Stimulated activated CD4-positive, alpha-beta T cell treated with anti-CD3 and anti-CD28 coated beads, TNF-alpha, amount 100 ng/mL, for 24 hours (primary cell): ENCODE measurements at places on chromosomes 12 and 14.

DNA sequence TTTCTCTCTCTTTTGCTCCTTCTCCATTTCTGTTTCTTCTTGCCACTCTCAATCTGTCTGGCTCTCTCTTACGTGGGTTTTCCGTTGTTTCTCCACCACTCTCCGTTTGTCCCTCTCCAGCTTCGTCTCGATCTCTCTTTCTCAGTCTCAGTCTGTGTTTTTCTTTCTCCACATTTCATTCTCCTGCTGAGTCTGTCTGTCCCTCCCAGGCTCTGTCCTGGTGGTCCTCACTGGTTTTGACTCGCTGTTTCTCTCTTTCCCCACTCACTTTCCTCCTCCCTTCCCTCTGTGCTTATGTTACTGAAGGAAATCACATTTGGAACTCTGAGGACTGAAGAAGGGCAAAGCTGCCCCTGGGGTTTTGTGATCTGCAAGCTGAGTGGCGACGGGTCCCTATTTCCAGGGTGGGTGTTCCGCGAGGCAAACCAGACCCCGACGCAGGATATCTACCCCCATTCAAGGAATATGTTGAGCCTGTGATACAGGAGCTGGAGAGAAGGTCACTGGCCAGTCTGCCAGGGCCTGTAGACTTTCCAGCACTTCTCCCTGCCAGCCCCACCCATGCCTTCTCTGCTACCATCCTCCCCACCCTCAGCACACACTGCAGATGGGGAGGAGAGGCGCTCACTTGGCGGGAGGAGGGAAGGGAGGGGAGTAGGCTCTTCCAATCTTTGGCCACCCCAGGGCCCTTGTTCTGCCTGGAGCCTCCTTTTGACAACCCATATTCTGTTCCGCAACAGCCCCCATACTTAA, 102.7 kb upstream of the MAP1LC3B2 start:
- DNase-seq: no peak

GRCh38 chr14:52068615-52069306, at the start of gene NID2:
NID2 (minus strand) TSS chr14:52069059; CDS start chr14:52068994, 65 bp downstream.
- peak; percentile 57 for DNase-seq

GRCh38 chr12:19234171-19234704, 104.7 kb downstream of the PLEKHA5 start:
- DNase-seq: no peak

DNA sequence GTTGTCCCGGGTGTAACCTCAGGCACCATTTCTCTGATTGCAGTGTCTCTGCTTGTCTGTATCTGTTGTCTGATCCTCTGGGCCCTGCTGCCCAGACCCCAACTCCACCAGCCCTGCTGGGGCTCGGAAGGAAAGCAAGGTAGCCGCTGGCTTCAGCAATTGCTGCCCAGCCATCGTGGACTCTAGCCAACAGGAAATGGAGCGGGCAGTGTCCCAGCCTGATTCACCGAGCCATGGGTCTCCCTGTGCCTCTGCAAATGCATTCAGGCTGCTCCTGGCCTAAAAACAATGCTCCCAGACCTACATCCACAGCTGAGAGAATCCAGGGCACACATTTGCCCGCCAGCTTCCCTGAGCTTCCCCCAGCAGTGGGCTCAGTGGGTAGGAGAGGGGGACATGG, 9.2 kb downstream of the TUNAR start:
- DNase-seq: no peak

- no peak for DNase-seq
These were observed 1.0 kb downstream of the ITFG2 start for GRCh38 chr12:2813214-2814185.

GRCh38 chr14:72651081-72651480, 242.8 kb downstream of the DPF3 start:
- DNase-seq: no peak

- no peak for DNase-seq
These were observed 124.6 kb downstream of the RFLNA start for GRCh38 chr12:124419292-124420040.

- DNase-seq: no peak
These were observed 119.6 kb downstream of the GCH1 start for GRCh38 chr14:54782751-54783659.

DNA sequence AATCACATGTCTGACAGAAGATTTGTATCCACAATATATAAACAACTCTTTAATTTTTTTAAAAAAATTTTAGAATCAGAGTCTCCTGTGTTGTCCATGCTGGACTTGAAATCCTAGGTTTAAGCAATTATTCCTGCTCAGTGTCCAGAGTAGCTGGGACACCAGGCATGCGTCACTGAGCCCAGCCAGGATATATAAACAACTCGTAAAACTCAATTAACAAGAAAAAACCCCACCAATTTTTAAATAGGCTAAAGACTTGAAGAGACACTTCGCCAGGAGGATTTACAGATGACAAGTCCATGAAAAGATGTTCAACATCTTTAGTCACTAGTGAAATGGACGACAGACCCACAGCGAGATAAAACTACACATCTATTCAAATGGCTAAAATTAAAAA, 2.0 kb upstream of the SCN8A start:
- no peak for DNase-seq

GRCh38 chr12:49108958-49109404, 1.7 kb downstream of the LMBR1L start:
- DNase-seq: no peak

DNA sequence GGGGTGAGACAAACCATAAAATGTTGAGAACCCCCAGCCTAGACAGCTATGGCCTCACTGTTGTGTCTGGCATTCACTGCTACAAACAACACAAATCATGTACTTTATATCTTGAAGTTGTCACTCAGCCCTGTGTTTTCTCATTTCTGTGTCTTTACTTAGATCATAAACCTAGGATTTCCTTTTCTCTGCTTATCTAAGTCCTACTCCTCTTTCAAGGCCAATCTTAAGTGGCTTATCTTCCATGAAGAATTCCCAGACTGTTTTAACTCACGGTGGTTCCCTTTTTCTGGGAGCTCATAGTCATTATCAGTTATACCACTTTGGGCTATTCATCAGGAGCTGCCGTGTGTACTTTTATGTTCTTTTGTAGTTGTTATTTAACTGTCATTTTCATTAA, 42.1 kb downstream of the FLRT2 start:
- DNase-seq: no peak

DNA sequence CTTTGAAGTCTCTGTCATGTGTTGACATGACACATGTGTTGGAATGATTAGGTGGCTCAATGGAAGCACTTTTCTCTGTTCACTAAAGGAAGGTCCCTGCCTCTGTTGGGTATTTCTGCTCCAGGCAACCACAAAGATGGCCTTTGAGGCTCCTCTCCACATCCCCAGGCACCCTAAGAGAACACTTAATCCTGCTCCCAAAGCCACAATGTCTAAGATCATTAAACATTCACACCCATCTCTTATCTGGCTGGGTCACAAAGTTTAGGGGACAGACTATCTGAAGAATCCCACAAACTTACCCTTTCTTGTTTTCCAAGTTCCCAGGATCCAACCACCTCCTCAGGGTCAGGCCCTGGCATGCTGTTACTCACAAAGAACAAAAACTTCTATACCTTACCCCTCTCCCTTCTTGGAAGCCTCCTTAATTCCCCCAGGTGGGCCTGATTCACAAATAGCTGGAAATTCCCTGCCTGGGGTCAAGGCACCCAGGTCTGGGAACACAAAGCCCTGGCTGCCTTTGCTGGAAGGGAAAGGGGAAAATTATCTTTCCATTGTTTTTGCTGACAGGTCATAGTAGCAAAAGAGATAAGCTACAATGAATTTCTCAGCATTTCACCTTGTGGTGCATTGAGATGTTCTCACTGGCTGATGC, 333.7 kb downstream of the PCNX1 start:
- no peak for DNase-seq

DNA sequence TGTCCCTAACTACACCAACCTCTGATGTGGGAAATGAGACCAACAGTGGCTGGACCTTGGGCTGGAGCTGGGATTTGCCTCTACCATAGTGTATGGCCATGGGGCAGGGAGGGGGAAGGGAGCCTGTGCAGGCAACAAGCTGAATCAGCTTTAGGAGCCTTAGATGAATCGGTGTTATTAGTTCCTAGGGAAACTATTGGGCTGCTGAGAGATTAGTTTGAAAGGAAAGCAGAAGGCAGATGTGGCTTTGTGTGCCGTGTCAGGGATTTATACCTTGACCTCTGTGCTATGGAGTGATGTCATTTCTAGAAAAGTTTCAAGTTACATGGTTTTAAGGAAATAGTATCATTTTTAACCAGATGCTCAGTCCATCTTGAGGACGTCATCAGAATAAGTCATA, 19.5 kb upstream of the GAS2L3 start:
- no peak for DNase-seq

DNA sequence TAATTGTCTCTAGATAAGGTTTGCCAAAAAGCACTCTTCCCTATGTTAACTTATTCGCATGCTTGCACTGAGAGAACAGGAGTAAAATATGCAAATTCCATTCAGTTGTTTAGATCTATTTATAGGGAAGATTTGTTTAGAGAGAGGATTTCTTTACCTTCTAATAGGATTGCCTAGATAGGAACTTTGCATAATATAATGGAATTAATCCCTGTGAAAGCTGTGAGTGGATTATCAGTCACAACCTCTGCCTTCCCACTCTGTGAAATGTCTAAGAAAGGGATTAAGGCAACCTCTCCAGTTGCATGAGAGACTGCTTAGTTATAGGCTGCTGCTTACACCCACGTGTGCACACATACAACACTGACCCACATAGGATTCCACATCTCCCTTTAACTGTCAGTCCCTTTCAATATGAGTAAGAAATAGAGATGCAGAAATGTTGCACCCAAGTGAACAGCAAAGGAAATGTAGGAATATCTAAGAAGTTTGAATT, 83.2 kb downstream of the ALG10B start:
- no peak for DNase-seq
